ENCODE measurements at places on chromosomes 7 and 10. TPM values are rescaled to one million over a fixed set of nuclear protein-coding genes. Genes with fewer than 3 reads are reported as not detected.

DNA sequence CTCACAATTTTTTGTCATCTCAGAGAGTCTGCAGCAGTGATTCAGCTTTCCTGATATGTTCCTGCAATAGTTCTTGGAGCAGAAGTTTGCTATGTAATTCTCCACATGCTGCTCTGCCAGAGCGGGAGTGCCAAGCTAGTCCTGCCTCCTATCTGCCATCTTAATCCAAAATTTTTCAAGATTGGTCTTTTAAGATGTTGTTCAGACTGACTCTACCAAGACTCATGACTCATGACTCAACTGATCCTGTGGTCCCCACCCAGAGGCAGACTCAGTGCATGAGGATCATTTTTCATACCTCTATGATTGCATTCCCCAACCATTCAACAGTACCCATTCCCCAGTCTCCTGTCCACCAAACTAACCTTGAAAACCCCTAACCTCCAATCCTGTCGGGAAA, 470.8 kb downstream of the INHBA start:
- DNase-seq: no peak

DNA sequence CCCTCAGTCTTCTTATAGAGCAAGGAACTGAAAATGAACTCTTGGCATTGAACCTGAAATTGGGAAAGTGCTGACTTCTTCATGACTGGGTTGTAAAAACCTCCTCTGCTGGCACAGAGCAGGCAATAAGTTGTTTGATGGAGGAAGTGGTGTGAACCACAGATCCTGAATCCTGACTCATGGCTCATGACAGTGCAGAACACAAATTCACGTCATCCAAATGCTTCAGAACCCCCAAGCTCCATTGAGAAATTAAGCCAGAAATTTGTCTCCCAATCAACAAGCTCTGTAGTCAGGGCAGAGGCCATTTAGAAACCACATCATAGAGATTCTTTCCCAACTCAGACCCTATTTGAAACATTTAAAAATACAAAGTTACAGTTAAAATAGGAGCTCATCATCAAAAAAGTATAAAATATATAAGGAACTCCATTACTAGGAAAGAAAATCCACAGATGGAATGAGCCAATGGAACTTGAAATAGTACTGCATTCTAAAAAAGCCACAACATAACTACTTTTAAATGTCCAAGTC, 10.3 kb upstream of the STK17A start:
- DNase-seq: no peak

DNA sequence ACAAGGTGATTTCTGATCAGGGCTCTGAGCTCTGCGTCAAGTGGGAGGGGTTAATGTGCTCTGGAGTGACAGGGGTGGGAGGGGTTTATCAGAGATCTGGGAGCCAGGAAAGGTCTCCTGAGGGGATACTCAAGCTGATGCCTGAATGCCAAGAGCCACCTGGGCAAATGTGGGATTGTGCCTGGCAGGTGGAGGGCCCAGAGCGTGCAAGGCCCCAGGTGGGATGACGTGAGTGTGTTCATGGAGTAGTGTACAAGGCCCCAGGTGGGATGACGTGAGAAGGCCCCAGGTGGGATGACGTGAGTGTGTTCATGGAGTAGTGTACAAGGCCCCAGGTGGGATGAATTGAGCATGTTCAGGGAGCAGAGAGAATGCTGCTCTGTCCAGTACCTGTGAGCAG, 610.3 kb downstream of the PTPRN2 start:
- DNase-seq: no peak

PPP1R17 gene
- 0.11 TPM for total RNA-seq

NME8 gene
- not detected for total RNA-seq

PPP1R9A gene
- 6.6 TPM for total RNA-seq

OPN4 gene
- not detected for total RNA-seq

SPAM1 gene
- not detected for total RNA-seq
